ENCODE measurements at places on chromosomes 4 and X.

- DNase-seq = no peak
These were observed 24.7 kb downstream of the USP53 start for GRCh38 chr4:119237201-119237600.

DNA sequence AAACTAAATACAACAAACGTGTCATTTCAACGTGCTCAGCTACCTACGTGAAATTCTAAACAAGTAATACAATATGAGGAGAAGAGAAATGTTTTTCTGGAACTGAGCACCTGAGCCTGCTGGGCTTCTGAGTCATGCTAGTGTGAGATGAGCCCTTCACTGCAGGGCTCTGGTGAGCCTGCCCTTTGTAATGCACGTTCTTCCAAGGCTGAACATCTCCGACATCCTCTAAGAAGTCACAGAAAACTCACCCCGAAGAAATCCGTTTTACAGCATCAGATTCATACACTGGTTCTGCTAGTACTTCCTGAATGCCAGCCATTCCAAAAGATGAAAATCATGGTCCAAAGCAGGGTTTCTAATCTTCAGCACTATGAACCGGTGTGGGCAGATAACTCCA lies 157.1 kb downstream of the AMELX start:
- DNase-seq = no peak

DNA sequence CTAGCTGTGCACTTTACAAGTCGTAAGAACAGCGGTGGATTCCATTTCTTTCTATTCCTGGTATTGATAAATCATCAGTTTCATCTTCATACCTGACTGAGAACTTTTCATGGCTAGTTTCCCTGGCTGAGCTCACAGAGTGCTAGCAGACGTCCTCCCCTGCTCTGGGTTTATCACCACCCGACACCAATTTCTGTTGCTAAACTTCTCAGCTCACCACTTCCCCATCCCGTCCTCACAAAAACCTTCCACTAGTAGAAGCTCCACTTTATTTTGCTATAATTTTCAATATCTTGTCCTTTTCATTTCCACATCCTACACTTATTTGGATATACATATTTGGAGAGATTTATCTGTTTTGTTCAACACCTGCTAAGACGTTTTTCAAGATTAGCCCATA lies 869.4 kb upstream of the FRG1 start:
- DNase-seq = no peak

- DNase-seq = no peak
These were observed 14.3 kb upstream of the FGFR3 start for GRCh38 chr4:1778642-1779392.

DNA sequence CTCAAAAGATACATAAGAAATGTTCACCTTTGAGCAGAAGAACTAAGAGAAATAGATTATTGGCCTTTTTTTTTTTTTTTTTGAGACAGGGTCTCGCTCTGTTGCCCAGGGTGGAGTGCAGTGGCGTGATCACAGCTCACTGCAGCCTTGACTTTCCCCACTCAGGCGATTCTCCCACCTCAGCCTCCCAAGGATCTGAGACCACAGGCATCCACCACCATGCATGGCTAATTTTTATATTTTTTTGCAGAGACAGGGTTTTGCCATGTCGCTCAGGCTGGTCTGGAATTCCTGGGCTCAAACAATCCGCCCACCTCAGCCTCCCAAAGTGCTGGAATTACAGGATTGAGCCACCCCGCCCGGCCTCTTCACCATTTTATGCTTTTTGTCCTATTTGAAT lies 2.9 kb upstream of the TLR6 start:
- DNase-seq = no peak

- no peak for DNase-seq
These were observed 54.8 kb downstream of the MSX1 start for GRCh38 chr4:4914059-4914820.

DNA sequence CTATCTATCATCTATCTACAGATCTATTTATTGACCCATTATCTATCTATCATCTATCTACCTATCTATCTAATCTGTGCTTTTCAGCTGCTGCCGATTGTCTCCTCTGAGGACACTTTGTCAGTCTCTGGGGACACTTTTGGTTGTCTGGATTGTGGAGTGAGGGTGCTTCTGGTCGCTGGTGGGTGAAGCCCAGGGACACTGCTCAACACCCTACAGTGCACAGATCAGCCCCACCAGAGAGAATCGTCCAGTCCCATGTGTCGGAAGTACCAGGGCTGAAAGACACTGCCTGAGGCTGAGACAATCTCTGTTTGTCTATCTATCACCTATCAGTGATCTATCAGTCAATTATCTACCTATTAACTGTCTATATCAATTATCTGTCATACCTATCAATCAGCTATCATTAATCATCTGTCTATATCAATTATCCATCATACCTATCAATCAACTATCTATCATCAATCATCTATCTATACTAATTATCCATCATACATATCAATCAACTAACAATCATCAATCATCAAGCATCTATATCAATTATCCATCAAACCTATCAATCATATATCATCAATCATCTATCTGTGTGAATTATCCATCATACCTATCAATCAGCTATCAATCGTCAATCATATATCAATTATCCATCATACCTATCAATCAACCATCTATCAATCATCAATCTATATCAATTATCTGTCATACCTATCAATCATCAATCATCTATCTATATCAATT lies 70.0 kb upstream of the PPP2R3B start:
- no peak for DNase-seq

DNA sequence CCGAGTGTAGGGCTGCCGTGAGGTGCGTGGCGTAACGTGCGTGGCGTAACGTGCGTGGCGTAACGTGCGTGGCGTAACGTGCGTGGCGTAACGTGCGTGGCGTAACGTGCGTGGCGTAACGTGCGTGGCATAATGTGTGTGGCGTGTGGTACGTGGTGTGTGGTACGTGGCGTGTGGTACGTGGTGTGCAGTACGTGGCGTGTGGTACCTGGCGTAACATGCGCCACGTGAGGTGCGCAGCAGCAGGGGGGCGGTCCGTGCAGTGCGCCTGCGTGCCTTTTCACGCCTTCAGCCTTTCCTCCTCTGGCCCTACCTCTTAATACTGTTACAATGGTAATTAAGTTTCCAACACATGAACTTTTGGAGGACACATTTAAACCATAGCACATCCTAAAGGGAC lies at the start of gene TFDP3:
TFDP3 (minus strand) TSS at position 26 of the 400 bp plus-strand sequence. CDS start 95 bp downstream, outside the sequence.
- DNase-seq = no peak

DNA sequence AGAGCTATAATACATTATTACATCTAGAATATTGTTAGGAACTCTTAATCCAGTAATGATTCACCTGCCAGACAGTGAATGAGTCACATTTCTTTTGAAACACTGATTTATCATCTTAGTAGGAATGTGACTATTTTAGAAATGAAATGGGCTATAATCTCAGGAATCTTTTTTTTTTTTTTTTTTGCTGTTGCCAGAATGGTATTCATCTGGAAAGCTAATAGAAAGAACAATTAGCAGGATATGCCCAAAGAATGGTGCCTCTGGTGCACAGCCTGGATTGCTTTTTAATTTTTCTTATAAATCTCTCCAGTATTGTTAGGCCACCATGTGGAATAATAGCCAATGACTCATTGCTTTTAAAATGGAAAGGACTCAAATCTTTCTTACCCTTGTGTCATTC lies 181.1 kb upstream of the SMIM31 start:
- no peak for DNase-seq

- DNase-seq = no peak
These were observed 3.3 kb downstream of the HTT start for GRCh38 chr4:3077796-3078195.

DNA sequence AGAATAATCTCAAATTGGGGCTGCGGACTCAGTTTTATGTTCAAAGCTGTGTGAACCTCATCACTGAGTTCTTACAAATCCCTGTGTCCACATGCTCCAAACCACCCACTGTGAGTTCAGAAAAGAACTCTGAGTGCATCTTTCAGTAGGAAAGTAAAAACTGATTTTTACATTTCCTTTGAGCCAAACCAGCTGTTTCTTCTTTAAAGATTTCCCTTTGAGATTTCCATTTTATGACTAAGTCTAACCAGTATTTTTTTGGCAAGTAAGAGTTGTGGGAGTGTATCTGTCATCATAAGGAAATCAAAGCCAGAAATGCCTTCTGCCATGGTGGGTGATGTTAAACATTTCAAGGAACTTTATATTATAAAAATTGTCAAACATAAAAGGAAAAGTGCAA lies 100.0 kb downstream of the TET2 start:
- no peak for DNase-seq

DNA sequence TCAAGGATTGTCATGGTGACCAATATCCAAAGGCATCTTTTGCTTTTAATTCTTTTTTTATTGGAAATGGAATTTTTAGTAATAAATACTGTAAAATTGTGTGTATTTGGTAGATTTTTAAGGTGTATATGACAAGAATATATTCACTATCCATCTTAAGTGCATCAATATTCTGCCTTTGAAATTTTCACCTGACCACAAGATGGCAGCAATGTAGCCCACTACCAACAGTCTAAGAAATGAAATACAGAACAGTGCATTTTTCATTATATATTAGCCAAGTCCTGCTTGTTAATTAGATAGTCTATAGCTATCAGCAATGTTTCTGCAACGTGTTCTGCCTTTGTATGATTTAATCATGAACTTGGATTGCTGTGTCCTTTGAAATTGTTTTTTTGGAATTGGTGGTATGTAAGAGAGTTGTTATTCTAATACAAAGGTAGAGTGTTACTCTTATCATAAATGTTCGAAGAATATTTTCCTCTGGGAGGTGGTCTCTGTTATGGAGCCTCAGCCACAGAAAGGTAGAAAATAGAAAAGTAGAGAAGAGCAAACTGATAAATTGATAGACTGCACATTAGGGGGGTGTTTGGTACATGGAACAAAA lies 38.2 kb downstream of the HPGDS start:
- DNase-seq = no peak

GRCh38 chrX:23828881-23829280 lies 45.9 kb downstream of the SAT1 start:
- DNase-seq = no peak

- peak; percentile 4 for DNase-seq
These were observed 370.5 kb upstream of the HS3ST1 start for GRCh38 chr4:11799196-11799595.

- DNase-seq = no peak
These were observed 10.9 kb upstream of the EXOSC9 start for GRCh38 chr4:121789960-121790829.

DNA sequence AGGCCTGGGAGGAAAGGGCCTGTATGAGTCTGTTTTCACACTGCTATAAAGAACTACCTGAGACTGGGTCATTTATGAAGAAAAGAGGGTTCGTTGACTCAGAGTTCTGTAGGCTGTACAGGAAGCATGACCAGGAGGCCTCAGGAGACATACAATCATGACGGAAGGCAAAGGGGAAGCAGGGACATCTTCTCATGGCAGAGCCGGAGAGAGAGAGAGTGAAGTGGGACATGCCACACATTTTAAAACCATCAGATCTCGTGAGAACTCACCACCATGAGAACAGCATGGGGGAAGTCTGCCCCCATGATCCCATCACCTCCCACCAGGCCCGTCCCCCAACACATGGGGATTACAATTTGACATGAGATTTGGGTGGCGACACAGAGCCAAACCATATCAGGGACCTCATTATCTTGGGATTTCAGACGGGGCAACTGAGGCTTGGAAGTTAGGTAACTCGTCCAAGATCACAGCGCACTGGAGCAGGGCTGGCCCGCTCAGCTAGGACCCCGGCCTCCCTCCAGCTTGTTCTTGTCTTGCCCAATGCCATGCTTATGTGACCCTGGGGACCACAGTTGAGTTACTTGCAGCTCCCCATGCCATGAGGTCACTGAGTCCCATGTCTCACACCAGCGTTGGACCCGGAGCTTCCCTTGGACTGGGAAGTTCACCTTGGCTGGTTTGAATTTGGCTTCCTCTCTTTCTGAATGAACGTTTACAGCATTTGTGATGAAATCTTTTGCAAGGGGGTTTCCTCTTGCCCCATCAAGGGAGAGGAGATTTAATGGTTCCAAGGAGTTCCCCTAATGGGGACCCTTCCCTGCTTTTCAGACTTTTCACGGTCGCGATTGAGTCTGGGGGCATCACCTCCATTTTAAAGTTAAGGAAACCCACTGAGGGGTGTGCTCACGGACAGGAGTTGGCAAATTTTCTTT lies 18.1 kb downstream of the HTRA3 start:
- no peak for DNase-seq

- DNase-seq = no peak
These were observed 112.1 kb upstream of the NAP1L5 start for GRCh38 chr4:88809576-88810219.

GRCh38 chrX:16664626-16665025 lies 14.7 kb downstream of the S100G start:
- no peak for DNase-seq

- no peak for DNase-seq
These were observed 39.7 kb downstream of the NSG1 start for GRCh38 chr4:4426511-4427120.

- DNase-seq = no peak
These were observed 139.6 kb downstream of the UNC5C start for GRCh38 chr4:95409127-95409526.

GRCh38 chr4:110878956-110879355 lies 256.1 kb upstream of the PITX2 start:
- DNase-seq = no peak

DNA sequence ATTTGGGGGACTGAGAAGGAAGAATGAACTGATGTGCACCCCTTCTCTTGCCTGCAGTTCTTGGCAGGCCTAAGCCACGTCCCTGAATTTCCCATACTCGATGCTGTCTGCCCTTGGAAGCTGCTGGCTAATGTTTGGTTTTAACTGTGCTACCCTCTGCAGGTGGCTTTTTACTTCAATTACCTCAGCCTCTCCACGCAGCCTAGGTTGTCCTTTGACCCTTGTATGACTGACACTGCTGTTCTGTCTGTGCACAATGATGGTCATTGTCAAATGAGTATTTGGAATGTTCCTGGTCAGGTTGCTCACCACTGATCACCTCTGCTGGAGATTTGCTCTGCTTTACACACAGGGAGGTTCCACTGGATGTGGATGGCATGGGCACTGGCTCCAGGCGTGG lies 137.1 kb downstream of the ZNF518B start:
- DNase-seq = no peak

DNA sequence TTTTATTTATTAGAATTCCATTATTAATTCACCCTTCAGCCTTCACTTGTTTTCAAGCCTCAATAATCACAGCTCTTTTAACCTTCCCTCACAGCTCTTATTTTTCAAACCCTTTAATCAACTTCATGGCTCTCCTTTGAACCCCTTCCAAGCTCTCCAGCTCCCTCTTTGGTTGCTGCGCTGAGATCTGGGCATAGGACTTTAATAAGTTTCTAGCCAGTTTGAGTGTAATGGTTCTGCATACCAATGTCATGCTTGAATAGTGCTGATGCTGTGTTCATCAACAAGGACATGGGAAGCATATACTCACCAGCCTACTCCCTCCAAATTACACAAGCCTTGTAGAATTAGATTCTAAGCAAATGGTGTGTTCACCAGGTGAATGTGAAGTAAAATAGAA lies 3.5 kb upstream of the RNF212 start:
- no peak for DNase-seq

GRCh38 chr4:3673716-3674478 lies 92.3 kb upstream of the ADRA2C start:
- DNase-seq = no peak

DNA sequence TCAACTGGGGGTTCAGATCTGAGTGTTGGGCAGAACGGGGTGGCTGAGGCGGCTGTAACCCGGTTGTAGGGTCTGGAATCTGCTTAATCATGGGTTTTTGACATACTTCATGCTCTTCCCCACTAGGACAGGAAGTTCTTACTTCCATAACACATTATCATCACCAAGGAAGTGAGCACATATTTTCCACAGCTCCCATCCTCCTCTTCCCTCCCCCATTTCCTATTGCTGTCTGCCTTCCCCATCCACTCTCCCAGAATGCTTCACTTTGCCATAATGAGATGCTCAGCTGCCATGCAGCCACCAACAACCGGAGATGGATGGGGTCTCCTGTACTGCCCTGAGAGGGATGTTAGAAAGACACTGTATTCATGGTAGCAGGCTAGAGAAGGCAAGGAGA lies 6.4 kb upstream of the DCUN1D4 start:
- no peak for DNase-seq
